ENCODE measurements at places on chromosomes 6 and 20.

DNA sequence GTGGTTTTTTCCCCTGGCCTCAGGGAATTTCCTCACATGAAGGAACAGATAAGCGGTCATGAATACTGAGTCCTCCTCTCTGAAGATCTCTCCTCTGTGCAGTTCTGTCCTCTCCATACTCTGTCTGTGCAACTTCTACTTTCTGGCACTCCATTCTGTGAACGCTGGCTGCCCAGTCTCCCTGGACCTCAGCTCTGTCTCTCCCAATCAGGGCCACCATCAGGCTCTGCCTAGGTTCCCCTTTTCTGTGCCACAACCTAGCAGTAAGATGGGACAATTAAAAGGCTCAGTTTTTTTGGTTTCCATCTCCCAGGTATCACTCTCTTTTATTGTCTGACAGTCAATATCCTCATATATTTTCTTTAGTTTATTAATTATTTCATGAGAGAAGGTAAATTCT is 4.8 kb upstream of the ADGB start:
- DNase-seq, result no peak

DNA sequence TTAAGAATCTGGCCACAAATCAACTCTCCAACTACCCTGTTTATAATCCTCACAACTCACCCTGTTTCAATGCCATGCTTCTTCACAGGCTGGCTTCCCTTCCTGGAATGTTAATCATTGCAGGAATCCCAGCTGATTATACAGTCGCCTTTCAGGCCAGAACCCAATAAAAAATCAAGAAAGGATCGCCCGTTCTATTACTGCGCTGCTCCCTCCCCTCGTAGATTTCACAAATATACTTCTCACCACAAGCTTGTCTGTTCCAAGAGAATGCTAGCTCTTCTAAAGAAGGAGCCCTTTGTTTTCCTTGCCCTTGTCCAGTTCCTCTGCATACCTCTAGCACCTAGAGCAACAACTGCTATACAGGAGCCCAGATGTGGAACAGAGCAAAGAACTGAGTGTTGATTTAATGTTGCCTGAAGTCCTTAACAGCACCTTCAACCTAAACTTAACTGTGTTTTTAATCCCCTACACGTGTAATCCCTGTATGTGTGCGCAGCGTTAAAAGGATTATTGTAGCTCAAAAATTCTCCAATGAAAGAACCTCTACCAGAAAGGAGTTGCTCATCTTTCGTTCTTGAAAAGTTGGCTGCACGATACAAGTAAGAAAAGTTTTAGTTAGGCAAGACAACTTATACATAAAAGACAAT is 988 bp downstream of the ECHDC1 start:
- DNase-seq, result no peak

DNA sequence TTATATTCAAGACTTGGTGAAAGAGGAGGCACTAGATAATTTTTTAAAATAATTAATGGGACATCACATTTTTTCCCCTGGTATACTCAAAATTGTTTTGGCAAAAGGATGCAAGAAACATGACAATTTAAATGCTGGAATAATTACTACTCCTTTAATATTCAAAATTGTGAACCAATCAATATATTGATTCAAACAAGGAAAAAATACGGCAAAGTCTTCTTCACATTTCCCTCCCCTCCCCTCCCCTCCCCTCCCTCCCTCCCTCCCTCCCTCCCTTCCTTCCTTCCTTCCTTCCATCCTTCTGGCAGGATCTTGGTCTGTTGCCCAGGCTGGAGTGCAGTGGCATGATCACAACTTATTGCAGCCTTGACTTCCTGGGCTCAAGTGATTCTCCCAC is 4.1 kb downstream of the SLC35F1 start:
- no peak for DNase-seq

GRCh38 chr20:63955827-63956663 is at the start of gene UCKL1:
Gene UCKL1, minus strand, starts transcription at chr20:63956416. Its CDS starts 44 bp downstream, at chr20:63956372.
- peak; percentile 66 for DNase-seq

DNA sequence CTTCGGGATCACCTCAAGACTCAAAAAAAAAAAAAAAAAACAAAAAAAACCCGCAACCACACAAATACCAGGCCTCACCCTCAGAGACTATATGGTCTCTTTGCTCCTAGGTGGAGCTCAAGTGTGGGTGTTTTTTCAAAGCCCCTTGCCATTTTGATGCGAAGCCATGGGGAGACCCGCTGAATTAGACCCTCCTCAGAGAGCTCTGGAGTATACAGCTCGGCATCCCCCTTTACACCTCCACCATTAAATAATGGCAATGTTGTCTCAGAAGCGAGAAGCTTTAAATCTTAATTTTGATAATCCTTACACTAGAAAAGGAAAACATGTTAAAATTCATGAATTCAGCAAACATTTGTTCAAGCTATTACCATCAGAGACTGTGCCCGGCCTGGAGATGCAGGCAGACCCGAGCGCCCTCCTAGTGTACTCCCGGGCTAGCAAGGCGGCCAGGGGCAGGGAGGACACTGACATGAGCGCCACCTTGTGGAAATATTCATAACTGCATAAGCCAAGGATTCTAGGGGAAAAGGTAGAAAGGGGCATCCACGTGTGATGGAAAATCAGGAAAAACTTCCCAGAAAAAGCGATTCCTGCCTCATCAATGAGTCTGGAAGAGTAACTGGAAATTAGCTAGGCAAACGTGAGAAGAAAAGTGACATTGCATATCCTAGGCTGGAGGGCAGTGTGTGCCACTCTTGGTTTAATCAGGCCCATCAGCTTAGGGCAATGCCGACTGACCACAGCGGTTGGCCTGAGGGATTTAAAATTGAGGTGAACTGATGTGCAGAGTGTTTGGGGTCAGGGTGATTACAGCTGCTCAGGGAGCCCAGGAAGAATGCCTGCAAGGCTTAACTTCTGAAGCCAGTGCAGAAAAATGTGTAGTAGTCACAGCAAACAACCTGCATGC is 72.5 kb downstream of the B3GAT2 start:
- DNase-seq, result peak; percentile 5

DNA sequence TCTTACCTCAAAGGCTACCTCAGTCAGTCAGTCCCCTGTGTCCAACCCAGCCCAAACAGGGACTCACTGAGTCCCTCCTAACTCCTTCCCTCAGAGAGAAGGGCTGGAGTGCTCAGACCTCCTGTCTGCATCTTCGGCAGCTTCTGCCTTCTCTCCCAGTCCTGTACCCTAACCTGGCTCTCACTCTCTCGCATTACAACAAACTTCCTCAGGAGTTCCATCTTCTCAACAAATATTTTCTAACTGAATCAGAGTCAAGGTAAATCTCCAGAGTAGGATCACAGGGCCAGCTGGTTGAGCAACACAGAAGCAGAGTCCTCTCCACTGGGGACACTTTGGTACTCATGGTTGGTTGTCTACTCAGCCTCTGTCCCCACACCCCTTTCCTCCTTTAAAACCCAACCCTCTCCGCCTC is 92.3 kb downstream of the MRPL14 start:
- no peak for DNase-seq

- DNase-seq, result no peak
Observed at GRCh38 chr6:124800222-124800621, 162.0 kb upstream of the RNF217 start.

DNA sequence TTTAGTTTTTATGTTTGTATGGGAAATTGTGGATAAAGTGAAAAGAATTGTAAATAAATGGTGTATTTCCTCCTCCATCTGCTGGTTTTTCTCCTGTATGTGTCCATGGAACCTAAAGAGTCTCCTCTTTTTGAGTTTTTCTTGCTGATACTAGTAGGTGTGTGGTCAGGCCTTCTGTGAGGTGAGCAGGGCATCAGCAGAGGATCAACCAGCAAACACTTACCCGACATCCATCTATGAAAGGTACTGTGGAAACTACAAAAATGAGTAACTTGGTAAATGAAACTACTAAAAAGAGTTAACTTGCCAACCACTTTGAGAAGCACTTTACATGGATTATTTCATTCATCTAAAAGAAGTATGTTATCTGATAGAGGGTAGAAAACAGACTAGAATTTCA is 20.9 kb upstream of the RNF8 start:
- DNase-seq, result no peak

- DNase-seq, result no peak
Observed at GRCh38 chr6:85128781-85129180, 321.1 kb upstream of the NT5E start.

DNA sequence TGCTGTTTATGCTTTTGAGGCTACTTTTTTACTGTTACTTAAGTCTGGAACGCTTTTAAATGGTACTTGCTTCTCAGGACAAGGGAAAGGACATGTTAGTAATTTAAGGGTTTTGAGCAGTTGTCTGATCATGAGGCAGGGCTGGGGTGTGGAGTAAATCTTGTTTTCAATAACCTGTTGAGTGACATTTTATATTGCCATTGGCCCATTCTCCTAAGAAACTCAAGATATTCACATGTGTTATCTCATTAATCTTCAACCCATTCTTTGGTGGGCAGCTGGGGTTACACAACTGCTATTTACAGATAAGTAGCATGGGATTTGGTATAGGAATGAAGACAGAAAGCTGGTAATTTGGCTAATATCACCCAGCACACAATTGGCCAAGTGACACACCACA is 44.6 kb upstream of the IL17A start:
- DNase-seq, result no peak

- no peak for DNase-seq
Observed at GRCh38 chr6:35808688-35809087, 3.5 kb downstream of the LHFPL5 start.

DNA sequence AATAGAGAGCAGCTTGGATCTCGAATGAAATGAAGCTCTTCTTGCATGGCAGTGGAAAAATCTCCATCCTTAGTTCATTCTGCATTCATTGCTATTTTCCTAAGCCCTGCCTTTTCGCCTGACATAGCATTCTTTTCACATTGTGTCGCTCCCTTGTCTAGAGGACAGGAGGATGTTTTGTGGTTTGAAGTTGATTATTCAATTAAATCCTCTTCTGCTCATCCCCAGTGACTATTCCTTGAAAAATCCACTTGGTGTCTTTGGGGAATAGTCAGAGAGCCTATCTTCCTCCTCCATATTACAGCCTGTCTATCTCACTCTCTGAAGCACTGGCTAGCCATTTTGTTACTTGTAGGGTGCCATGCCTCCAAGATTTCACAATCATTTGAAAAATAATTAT is 161.2 kb downstream of the KLHL32 start:
- no peak for DNase-seq

GRCh38 chr6:163751032-163751525 is 336.6 kb downstream of the QKI start:
- DNase-seq, result no peak

DNA sequence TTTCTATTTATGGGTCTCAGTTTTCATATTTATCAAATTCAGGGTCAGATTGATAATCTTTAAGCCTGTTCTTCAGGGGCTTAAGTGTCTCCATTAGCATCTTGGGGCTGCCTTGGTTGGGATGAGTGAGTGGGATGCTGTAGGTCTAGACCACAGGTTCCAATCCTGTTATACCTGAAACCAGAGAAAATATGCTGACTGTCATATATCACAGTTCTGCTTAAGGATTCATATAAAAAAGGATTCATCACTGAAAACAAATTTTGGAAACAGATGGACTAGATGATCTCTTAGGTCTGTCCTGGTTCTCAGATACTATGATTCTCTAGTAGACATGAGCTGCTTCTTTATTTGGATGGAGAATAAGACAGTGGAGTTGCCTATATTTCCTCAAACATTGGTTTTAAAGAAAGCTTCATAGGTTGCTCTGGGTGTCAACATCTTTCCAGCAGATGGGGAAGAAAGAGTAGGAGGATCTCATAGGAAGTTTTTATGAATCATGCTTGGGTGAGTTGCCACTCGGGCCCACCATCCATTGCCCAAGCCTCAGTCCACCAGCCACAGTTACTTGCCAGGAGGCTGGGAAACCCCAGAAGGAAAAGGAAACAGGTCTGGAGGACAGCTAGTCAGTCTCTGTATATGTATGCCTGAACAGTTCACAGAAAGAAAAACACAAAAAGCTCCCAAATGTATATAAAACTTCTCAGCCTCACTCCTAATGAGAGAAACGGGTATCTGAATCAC is 42.9 kb upstream of the MAP7 start:
- no peak for DNase-seq

DNA sequence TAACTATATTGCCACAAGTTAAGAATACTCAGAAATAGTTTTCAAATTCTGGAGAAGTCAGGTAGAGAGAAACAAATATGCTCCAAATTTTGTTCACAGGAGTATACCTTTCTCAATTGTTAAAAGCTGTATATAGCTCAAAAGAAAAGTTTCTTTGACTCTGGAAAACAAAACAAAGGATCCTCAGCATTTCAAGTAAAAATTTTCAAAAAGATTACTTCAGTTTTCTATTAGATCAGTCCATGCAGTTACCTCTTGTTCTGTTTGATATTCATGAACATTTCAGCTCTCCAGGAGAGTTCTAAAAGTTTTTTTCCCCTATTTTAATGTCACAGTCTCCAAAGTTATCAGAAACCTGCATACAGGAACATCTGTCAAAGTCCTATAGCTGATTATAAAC is 30.4 kb upstream of the ENTPD6 start:
- no peak for DNase-seq

GRCh38 chr6:50837589-50838445 is 19.1 kb downstream of the TFAP2B start:
- DNase-seq, result no peak

- no peak for DNase-seq
Observed at GRCh38 chr6:73951183-73951582, 255.2 kb downstream of the CD109 start.

DNA sequence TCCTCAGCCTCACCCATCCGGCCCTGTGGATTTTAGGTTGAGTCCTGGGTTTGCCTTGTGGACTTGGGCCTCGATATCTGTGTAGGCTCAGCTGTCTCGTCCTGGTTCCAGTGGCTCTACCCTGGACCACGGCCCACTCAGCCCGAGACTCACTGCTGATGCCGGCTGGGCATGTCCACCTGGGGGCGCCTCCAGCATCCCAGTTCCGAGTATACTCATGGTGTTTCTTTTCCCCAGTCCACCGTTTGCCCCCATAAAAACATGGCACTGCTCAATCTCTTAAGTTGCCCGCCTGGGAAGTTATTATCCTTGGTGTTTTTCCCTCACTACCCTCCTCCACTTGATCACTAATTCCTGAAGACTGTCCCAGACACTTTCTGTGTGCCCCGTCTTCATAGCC is 99.1 kb downstream of the ARID1B start:
- DNase-seq, result no peak

DNA sequence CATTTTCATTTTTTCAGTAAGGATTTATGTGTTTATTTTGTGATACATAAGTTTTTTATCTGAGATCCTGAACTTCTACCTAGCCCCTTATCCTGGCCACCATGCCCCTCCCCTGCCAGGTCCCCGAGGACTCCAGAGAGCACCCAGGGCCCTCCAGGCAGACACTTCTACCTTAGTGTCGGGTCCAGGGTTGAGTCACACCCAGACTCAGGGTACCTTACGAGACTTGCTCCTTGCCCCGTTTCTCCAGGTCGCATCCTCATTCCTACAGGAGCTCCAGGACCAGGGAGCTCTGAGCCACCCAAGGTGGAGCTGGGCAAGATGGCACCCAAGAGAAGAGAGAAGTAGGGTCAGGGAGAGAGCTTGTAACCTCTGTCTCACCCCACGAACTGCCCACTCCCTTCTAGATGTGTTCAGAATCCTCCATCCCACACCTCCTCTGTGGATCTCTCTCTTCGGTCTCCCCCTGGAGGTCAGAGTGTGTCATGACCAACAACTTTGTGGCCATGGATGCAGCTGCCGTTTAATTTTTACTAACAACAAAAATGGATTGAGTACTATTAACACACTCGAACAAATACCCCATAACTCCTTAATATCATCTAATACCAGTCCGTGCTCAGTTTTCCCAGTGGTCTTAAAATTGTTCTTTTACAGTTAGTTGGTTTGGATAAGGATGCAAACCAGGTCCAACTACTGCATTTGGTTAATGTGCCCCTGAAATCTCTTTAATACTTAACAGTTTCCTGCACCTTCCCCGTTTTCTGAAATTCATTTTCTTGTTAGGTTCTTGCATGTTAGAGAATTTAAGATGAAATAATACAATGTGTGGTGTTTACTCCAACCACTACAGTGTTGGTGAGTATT is 130.6 kb upstream of the INSM1 start:
- DNase-seq, result no peak

GRCh38 chr6:38493931-38494547 is 145.7 kb downstream of the BTBD9 start:
- peak; percentile 55 for DNase-seq

All from hypothalamus (tissue), 51 donors.